ENCODE measurements at places on chromosomes 16 and 17. TPM values are rescaled to one million over a fixed set of nuclear protein-coding genes. Genes with fewer than 3 reads are reported as not detected.

GRCh38 chr17:77473615-77474226 is 333.0 kb downstream of the SEC14L1 start:
- DNase-seq = no peak

GRCh38 chr17:34171245-34171818 is 83.8 kb upstream of the CCL2 start:
- peak; percentile 52 for DNase-seq

GRCh38 chr17:35086931-35087573 is 23.5 kb upstream of the RFFL start:
- no peak for DNase-seq

- no peak for DNase-seq
These were observed 1.4 kb downstream of the SYNGR3 start for GRCh38 chr16:1991135-1991551.

- DNase-seq = no peak
These were observed 115.6 kb downstream of the CCDC182 start for GRCh38 chr17:57629470-57629869.

- no peak for DNase-seq
These were observed 7.3 kb downstream of the KRT37 start for GRCh38 chr17:41417127-41417526.

DNA sequence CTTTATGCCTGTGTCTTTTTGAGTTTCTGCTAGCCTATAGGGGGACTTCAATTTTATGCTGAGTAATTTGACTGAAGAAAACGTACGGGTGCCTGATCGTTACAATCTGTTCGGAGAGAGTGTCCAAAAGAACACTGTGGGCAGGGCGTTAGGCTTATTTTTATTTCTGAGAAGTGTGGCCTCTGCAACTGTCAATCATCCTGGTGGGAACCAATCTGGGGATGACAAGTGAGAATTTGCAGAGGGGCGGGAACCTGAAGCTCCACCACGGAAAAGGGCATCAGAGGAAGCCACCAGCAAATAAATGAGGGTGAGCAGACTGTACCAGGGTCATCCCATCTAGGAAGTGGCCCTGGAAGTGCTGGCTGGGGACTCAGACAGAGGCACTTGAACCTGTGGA is 12.0 kb upstream of the CDYL2 start:
- no peak for DNase-seq

GRCh38 chr16:65537336-65537735 is 415.5 kb upstream of the CDH11 start:
- no peak for DNase-seq

- DNase-seq = no peak
These were observed 636 bp downstream of the WWOX start for GRCh38 chr16:78100112-78100467.

- no peak for DNase-seq
These were observed 1.2 kb upstream of the AMFR start for GRCh38 chr16:56426585-56426984.

DNA sequence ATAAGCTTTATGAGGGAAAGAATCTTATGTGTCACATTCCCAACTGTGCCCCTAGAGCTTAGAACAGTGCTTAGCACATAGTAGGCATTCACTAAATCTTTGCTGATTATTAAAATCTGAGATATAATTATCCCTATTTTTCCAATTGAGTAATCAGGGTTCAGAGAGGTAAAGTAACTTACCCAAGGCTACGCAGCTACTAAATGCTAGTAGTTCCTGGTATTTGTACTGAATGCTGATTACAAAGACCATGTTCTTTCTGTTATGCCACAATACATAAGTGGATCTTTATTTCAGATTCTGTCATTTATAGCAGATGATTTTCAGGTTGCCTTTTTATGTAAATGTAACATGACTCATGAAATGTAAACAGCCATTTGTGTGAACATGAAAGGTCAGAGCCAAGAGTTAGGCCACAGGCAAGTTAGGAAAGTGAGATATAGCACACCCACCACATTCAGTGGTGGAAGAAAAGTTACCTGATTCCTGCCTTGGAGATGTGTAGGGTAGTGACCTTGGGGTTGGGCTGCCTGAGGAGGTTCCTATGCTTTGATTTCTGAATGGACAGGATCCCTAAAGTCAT is 77.2 kb downstream of the FTO start:
- DNase-seq = no peak

DNA sequence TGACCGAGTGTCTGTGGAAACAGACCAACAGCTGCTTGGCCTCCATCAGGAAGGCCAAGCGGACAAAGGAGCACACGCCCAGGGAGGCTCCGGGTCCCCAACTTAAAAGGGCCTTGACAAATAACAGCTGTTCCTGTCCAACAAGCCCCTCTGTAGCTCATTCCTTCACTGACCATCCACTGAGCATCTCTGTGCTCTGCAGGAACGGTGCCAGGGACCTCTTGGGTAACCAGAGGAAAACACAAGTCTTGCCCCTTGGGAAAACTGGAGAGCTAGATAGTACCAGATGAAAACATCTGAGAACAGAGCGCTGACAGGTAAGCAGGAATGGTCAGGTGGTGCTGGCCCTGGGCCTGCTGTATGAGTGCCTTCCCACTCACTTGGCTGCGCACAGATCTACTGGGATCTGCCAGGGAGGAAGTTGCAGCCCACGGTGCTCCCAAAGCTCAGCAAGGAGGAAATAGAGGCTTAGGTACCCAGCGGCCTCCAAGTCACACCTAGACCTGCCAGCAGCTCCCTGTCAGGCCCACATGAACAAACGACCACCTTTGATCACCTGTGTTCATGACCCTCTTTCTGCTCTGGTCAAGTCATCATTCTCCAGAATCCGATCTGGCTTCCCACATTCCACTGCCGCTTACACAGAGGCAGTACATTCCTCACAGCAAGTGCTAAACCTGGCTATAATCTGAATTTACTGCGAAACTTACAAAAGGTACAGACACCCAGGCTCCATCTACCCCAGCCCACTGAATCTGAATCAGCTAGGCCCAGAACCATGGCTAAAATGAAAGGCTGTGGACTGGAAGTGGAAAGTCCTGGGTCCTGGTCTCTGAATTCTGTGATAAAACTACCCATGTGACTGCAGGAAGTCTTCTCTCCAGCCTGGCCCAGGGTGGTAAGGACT is 12.5 kb downstream of the DCAKD start:
- no peak for DNase-seq

- peak; percentile 73 for DNase-seq
These were observed 19.7 kb downstream of the SLC7A6 start for GRCh38 chr16:68283801-68284598.

GRCh38 chr17:3956983-3957382 is 7.3 kb downstream of the ATP2A3 start:
- no peak for DNase-seq

- DNase-seq = no peak
These were observed 4.6 kb upstream of the CLDN9 start for GRCh38 chr16:3007957-3008689.

DNA sequence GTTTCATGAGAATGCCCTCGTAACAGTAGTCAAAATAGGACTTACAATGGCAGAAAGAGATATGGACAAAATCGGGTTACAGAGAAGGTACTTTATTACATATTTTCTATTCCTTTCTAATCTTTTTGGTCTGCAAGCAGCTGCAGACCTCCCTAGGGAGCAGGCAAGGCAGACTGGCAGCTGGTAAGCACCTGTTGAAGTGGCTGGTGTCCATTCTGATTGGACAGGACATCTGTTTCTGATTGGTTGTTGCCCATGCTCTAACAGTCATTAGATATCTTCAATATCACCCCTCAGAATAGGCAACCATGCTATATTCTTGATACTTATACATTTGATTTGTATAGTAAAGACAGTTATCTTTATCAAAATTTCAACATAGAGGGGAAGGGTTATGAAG is 606.3 kb downstream of the KCNJ2 start:
- no peak for DNase-seq

Gene NOXO1
- 0.23 TPM for total RNA-seq

Gene CACNG3
- not detected for total RNA-seq

Gene ENPP7
- not detected for total RNA-seq

Gene SLC47A2
- not detected for total RNA-seq

Gene FGF11
- total RNA-seq = 14.2 TPM

Gene TSNAXIP1
- 0.75 TPM for total RNA-seq

Measured in lower leg skin (tissue), 4 donors.